Activated T-helper 17 cell treated with anti-CD3 and anti-CD28 coated beads, Interleukin-2, amount 50 U/mL, for 72 hours (primary cell): ENCODE measurements at places on chromosomes 1 and 21. TPM values are rescaled to one million over a fixed set of nuclear protein-coding genes. Genes with fewer than 3 reads are reported as not detected.

DNA sequence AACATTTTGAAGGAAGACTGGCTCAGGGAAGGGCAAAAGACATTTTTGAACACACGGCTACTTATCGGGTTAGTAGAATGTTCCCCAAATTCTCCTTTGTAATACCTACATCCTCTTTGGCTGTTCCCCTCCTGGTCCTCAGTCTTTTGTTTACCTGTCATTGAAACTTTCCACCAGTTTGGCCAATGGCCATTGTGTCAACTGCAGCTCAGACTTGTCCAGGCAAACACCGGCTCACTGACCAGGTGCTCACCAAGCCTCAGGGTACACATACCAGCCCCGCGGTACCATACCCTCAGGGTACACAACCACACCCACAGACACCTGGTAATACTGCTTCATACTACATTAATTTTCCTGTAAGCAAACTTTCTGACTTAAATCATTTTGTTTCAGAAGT is 84.8 kb upstream of the ZNF648 start:
- ATAC-seq: no peak

DNA sequence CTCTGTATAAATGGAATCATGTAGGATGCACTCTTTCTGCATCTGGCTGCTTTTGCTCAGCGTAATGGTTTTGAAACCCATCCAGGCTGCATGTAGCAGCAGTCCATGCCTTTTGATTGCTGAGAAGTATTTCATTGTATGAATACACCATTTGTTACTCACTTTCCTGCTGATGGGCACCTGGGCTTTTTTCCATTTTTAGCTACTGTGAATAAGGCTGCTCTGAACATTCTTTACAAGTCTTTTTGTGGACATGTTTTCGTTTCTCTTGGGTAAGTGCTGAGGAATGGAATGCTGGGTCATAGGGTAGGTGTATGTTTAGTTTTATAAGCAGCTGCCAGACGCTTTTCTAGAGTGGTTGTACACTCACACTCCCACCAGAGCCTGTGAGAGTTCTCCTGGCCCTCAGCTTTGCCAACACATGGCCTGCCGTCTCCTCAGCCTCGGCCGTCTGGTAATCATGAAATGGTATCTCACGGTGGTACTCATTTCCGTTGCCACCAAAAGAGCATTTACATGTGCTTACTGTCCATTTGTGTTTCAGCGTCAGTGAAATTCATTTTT is 22.7 kb downstream of the SLX9 start:
- no peak for ATAC-seq

- ATAC-seq: no peak
Measured at GRCh38 chr1:206116873-206117150, 376 bp downstream of the AVPR1B start.

GRCh38 chr1:156677616-156678596 is 699 bp upstream of the NES start:
- ATAC-seq: no peak

DNA sequence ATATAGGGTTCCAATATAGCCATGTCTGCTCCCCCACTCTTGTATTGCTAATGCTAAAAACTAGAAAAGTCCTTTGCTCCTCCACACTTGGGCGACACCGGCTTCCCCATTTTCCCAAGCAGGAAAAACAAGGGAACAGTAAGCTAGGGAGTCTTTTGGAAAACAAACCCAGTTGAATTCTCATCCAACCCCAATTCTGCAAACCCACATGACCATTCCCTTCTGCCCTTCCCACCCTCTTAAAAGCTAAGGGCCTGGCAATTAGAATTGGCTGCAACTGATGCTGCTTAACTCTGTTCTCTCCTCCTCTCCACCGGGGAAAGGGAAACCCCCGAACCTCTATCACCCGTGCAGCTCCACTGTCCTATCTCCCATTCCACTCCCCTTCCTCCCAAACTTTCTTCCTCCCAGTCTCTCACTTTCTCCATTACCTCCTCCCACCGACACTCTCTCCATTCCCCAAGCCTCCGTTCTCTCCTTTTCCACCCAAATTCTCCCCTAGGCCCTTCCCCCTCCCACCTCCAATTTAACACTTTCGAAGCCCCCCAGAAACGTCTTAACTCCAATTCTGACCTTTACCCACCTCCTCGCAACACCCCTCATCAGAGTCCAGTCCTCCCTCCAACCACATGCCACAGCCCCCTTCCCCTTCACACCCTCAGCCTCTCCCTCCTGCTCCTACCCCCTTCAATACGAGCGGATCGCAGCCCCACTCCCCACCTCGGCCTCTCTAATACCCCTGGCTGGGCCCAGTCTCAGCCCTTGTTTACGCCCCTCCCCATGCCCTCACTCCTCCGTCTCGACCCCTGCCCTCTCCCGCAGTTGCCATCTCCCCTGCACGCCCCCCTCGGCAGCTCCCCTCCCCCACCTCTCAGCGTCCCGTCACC is 701 bp downstream of the DEDD start:
- ATAC-seq: no peak

DNA sequence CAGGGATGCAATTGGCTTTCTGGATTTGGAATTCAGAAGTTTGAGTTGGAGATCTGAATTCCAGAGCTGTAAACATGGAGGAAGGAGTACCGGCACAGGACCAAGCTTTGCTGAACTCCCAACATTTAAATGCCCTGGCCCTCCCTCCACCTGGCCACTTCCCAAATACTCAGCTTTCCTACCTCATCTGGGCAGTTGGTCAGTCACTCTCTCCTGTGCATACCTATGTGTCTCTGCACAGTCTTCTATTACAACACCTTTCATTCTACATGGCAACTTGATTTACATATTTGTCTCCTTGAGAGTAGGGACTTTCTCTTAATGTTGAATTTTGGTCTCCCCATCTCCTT is 6.1 kb upstream of the KHDRBS1 start:
- ATAC-seq: no peak

- ATAC-seq: no peak
Measured at GRCh38 chr1:199784138-199784895, 243.2 kb upstream of the NR5A2 start.

GRCh38 chr1:115951560-115951959 is 24.8 kb upstream of the SLC22A15 start:
- ATAC-seq: no peak

DNA sequence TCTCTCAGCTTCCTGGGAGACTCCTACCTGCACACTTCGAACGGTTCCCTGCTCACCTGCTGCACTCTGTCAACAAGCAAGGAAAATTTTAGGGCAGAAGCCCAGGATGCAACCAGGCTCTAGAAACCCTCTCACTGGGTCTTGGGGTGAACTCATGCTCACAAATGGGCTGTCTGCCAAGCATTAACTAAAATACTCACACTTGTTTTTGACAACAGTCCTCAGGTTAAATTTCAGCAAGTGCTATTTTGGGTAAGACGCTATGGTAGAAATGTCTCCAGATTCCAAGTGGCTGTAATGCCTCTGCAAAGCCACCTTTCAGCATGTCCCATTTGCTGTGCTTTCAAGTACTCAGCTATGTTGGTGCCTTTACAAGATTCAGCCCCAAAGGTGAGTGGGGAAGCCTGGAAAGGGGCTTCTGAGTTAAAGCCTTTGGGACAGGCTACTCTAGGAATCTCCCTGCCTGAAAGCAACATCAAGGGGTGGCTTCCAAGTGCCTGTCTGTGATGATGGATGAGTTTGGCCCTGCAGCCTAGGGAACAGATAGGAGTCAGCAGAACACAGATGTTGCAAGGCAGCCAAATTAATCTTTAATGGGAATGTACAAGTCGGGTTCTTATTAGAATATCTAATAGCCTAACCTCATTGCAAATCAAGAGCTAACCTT is 211.9 kb upstream of the SPAG17 start:
- no peak for ATAC-seq

DNA sequence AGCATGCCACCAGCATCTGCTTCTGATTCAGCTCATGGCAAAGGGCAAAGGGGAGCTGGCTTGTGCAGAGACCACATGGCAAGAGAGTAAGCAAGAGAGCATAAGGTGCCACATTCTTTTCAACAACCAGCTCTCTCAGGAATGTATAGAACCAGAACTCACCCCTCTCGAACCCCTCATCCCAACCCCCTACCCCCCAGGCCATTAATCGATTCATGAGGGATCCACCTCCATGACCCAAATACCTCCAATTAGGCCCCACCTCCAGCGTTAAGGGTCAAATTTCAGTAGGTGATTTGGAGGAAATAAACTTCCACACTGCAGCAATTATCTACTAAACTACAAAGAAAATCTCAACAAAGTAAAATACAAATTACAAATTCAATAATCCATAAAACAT is 32.2 kb upstream of the LRRC7 start:
- ATAC-seq: no peak

DNA sequence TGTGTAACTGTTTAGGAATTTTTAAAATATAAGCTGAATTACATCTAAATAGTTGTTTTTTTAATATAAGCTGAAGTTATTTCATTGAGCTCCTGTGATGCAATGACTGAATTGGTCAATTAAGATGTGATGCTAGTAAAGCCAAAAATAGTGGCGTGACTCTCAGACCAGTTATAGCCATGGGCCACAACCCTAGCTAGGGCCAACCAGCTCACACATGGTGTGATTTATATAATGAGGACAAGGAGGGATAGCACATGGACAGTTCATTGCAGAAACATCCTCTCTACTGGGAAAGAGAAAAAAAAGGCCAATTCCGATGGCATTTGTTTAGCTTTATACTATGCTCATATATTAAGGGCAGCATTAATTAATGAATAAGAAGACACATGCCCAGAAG is 119.3 kb upstream of the PROX1 start:
- no peak for ATAC-seq

DNA sequence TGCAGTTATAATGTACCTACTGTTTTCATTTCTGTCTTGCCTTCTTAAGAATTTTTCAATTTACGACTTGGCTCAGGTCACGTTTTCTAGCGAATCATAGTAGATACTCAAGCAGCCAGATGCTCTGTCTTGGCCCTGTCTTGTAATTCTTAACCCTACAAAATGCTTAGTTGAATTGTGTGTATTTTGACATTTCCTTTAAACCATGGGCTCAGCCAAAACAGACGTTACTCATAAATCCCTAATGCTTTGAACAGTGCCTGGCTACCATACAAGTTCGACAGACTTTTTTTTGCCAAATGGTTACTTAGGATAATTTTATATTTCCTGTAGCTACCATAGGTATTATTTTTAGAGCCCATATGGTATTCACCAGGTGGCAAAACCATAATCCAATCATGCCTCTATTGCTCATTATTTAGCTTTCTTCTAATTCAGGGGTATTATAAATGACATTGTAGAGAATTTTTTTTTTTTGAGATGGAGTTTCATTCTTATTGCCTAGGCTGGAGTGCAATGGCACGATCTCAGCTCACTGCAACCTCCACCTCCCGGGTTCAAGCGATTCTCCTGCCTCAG is 54.3 kb downstream of the KCNK1 start:
- no peak for ATAC-seq

DNA sequence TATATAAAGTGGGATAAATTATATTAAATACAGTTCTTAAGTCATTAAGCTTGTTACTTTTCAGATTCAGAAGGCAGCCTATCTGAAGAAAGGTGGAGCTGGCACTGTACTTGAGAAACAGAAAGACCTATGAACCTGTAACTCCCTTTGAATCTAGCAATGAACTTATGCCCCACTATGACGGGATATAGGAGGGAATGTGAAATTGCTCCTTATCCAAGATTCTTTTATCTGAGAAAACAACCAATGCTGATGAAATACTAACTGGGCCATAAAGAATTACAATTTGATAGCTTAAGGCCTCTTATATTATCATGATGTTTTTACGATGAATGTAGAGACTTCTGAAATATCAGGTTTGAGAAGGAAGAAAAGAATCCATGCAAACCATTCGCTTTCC is 50.1 kb downstream of the ATP1B1 start:
- no peak for ATAC-seq

DNA sequence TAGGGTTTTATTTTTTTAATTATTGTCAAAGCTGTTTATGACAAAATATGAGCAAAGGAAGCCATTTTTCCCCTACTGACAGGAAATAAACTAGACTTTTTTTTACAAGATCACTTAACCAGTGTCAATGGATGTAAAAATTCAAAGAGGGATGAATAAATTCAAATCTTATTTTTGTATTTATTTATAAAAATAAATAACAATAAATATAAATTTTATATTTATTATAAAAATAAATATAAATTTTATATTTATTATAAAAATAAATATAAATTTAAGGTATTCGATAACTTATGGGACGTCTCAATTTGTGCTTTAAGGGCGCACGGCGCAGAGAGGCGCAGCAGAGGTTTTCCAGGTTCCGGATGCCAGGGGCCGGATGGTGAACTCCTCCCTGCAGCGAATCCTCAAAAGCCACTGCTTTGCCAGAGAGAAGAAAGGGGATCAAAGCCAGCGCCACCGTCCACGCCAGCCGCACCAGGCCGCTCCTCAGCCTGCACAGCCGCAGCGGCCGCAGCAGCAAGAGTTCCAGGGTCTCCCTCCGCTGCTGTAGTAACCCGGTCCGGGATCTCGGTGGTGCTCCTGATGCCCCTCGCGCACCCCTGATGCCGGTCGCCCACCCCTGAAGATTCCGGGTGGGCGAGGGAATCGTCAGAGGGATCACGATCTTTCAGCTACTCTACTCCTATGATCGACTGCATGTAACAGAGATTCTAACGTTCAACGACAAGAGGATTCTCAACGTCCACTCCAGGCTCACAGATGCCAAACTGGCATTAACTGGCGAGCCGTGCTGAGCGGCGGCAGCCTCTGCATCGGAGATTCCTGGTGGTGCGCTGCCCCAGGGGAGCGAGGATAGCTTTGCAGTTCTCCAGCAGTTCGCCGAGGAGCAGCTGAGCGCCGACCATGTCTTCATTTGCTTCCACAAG is 28.5 kb upstream of the RLF start:
- no peak for ATAC-seq

DNA sequence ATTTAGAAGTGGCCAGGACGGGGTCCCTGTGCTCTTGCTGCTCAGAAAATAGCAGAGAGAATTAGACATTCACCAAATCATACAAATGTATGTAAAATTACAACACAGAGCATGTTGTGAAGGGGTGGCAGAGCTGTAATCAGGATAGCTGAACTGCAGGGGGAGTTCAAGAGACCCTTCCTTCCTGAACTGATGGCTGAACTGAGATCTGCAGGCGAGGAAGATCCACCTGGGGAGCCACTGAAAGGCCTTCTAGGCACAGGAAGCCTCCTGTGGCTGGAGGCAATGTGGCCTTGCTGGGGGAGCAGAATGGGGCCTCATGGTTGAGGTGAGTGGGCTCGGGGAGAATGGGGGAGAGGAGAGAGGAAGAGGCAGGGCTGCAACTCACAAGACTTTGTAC is 216.5 kb downstream of the PRDM2 start:
- ATAC-seq: no peak

GRCh38 chr1:164926107-164926506 is 367.1 kb downstream of the PBX1 start:
- no peak for ATAC-seq

RPS6KC1 gene
- 6.9 TPM for total RNA-seq

SFN gene
- total RNA-seq: 4.7 TPM

EFNA1 gene
- total RNA-seq: 0.48 TPM

LPAR3 gene
- not detected for total RNA-seq

S100A2 gene
- total RNA-seq: 10.7 TPM

PLCH2 gene
- 3.4 TPM for total RNA-seq

TMEM51 gene
- total RNA-seq: not detected

GOLT1A gene
- 0.48 TPM for total RNA-seq

PLEKHG5 gene
- 3.2 TPM for total RNA-seq

TRAF3IP3 gene
- 184 TPM for total RNA-seq

RGS1 gene
- 64.7 TPM for total RNA-seq

ZNF593OS gene
- total RNA-seq: not detected

MMP23B gene
- total RNA-seq: 6.5 TPM

ELAPOR1 gene
- 33.3 TPM for total RNA-seq

CD1E gene
- not detected for total RNA-seq

NOS1AP gene
- not detected for total RNA-seq

PHF13 gene
- total RNA-seq: 14.8 TPM

CD244 gene
- total RNA-seq: 0.48 TPM

CDCA8 gene
- 67.5 TPM for total RNA-seq
